ENCODE measurements at places on chromosomes 1 and 21. TPM values are rescaled to one million over a fixed set of nuclear protein-coding genes. Genes with fewer than 3 reads are reported as not detected.

Gene SLC25A34
- total RNA-seq: 2.9 TPM

Gene SPRR2B
- not detected for total RNA-seq

Gene HTR6
- not detected for total RNA-seq

GRCh38 chr21:35394634-35395369 lies 345.7 kb upstream of the RUNX1 start:
- no peaks in the 10 kb centered on the region for H3K4me1 ChIP-seq
- H3K36me3 ChIP-seq: no peaks in the 10 kb centered on the region
- no peak for DNase-seq
